ENCODE measurements at places on chromosomes 13 and 19.
A peak's percentile ranks its signal among the peaks of the same experiment; 100 is the strongest.

DNA sequence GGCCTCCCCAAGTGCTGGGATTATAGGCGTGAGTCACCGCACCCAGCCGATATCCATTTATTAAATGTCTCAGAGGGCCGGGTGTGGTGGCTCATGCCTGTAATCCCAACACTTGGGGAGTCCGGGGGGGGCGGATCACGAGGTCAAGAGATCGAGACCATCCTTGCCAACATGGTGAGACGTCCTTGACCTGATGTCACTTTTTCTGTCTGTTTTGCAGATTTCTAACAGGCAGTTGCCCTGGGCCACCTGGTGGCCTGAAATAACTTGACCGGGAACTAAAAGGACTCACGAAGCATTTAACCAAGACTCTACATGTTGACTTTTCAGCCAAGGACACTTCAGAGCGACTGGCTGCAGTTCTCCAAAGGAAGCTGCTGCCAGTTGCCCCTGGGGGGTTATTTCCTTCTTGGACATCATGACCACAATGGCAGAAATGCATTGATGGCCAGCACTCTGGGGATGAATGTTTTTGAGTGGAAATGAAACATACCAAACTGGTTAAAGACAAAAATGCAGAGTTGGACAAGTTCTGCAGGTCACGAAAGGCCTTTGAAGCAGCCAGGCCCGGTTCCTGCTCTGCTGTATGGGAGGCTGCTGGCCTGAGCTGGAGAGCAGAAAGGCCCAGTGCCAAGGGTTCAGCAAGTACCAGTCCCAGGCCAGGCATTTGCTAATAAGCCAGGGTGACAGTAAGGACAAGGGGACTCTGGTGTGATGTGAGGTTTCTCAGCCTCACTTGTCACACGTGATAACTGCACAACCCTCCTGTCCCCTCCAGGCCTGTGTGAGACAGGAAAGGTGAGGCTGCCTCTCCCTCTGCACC lies 8.3 kb downstream of the ZNF837 start:
- DNase-seq, result no peak

DNA sequence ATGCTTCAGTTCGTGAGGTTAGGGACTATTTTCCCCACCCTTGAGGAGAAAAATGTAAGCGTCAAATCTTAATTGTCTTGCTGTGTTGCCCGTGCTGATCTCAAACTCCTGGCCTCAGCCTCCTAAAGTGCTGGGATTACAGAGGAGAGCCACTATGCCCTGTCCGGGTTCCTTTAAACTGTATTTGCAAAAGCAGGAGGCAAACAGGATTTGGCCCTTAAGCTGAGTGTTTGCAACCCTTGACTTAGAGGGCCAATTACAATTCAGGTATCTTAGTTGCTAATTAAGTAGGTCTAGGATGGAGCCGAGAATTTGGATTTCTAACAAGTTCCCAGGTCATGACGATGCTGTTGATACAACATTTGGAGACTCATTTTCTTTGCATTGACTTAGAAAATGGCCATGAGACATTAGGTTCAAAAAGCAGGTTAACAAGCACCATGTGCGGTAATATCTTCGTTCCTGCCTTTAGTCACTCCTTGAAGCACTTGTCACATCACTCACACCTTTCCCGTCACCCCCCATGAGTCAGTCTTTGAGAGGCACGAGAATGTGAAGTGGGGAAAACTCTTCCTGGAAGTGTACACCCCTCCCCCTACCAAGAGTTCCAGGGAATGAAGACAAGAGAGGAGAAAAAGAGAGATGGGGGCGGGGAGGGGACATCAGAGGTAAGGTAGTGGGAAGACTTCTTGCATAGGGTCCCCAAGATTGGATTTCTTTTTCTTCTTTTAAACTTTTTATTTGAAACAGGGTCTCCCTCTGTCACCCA lies 2.6 kb downstream of the NAPSA start:
- DNase-seq, result no peak

DNA sequence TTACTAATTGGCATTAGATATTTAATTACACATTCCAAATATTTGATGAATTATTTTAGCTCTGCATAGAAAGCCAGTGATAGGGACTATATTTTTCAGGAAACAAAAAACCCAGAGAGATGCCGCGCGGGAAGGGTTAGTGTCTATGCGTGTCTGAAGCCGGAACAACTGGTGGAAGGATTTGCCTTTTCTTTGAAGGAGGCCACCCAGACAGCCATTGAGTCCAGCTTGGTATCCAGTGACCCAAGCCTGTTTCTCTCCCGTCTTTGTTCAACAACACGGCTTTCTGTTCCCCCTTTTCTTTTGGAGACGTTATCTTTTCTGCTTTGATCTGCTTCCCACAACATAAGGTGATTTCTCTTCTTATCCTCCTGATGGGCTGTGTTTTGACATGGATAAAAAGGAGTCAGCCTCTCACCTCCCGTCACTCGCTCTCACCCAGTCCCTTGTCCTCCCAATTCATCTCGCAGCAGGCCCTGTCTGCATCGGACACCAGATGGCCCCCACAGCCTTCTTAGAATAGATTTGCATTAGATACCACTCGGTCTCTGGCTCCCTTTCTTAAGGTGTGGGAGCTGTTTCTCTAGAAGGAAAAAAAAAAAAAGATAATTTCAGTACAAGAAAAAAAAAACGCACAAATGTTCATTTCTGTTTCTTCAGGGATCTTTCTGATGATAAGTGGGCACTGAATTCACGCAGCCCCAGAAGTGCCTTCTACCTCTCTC lies 361.8 kb downstream of the ZNF536 start:
- no peak for DNase-seq

GRCh38 chr13:106986033-106986484 lies 418.1 kb upstream of the ARGLU1 start:
- DNase-seq, result no peak

- no peak for DNase-seq
These were observed 301.6 kb downstream of the TEX29 start for GRCh38 chr13:111622051-111622531.

GRCh38 chr13:48412881-48413351 lies at the start of gene LPAR6:
LPAR6 (minus strand) TSS chr13:48413113; CDS start chr13:48412423, 690 bp downstream.
- peak; percentile 44 for DNase-seq

DNA sequence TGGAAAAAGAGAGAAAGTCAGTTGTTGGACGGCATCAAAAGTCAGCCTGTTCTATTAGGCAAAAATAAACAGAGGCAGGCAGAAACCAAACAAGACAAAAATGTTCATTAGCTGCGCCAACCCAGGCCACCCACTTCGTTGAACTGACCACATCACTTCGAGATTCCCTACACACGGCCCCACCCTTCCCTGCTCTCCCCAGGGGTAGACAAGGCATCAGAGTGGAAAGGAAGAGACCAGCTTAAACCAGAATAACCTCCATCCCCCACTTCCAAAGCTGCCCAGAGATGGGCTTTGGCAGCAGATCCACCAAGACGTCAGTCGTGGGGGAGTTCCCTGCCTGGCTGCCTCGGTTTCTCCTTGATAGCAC lies 204.6 kb upstream of the TSHZ3 start:
- DNase-seq, result no peak

DNA sequence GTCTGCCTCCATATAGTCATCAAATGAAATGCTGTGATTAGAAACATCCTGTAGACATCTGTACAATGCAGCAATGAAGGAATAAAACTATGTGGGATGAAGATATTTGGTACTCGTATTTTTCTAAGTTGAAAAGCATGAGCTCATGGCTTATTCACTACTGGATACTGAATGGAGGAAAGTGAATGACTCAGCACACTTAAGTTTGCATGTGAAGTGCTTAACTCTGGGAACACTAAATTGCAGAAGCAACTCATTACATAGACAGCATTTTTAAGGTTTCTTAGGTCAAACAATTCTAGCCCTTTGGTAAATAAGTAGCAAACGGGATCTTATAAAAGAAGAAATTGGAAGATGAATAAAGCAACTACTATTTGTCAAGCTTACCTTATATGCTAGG lies 429.0 kb upstream of the MIR17HG start:
- DNase-seq, result no peak

DNA sequence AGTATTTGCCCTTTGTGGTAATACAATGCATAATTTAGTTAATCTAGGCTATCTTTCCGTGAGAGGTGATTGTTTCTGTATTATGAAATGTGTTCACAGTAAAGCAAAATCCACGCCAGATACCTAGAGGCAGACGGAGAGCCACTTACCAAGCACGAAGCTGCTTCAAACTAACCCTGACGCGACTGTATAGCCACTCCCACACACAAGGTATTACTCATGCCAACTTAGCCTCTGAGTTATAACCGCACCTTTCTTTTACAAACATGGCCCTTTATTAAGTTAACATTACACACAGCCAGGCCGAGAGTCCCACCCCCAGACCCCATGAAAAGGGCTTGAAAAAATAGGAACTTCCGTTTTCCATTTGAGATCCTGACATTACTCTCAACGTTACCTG lies 185.7 kb downstream of the ABCC4 start:
- no peak for DNase-seq
